ENCODE measurements at places on chromosomes 16 and 17.
A peak's percentile ranks its signal among the peaks of the same experiment; 100 is the strongest.

DNA sequence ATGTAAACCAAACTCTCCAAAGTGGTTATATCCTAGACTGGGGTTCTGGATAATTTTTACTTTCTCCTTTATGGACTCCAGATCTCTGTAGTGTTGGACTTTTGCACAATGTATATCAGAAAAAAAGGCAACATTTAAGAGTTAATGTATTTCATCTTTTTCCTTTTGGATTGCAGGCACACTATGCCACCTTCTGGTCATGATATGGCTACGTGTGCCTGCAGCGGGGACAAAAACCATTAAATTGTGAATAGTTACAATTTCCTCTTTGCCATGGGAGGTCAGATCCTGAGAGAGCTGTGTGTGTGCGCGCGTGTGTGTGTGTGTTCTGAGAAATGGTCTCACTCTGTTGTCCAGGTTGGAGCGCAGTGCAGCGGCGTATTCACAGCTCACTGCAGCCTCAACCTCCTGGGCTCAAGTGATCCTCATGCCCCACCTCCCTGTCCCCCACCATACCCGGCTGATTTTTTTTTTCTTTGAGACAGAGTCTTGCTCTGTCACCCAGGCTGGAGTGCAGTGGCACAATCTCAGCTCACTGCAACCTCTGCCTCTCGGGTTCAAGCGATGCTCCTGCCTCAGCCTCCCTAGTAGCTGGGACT, 4.3 kb upstream of the SGF29 start:
- DNase-seq: peak; percentile 43

- no peak for DNase-seq
Measured at GRCh38 chr16:49150341-49150740, 131.3 kb downstream of the CBLN1 start.

DNA sequence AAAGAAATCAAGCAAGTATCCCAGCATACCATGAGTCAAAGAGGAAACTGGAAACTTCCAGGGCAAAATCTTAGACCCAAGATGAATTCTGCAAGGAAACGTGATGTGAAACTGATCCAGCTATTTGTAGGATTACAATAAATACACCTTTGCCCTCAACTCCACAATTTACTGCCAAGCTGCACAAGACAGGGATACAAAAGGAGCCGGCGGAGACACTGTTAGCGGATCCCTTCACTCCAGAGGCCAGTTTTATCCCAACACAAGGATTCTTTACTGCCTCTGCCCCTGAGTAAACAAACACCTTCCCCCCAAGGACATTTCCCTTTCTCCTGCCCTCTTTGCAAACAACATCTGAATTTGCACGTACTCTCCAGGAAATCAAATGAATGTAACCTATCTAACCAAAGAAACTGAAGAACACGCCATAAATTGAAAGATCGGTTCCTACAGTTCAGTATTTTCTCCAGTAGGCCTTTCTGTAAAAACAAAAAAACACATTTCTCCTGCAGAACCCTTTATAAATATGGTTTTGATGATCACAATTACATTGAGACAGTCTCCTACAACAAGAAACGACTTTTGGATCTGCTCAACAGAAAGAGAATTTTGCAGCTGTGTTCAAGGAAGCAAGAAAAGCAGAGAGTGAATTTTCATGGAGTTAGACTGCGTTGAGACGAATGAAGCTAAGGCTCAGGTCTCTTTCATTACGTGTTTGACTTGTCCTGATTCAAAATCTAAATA, 1.4 kb upstream of the CBX2 start:
- no peak for DNase-seq

GRCh38 chr17:75482098-75482942, 25.9 kb downstream of the TMEM94 start:
- DNase-seq: no peak

DNA sequence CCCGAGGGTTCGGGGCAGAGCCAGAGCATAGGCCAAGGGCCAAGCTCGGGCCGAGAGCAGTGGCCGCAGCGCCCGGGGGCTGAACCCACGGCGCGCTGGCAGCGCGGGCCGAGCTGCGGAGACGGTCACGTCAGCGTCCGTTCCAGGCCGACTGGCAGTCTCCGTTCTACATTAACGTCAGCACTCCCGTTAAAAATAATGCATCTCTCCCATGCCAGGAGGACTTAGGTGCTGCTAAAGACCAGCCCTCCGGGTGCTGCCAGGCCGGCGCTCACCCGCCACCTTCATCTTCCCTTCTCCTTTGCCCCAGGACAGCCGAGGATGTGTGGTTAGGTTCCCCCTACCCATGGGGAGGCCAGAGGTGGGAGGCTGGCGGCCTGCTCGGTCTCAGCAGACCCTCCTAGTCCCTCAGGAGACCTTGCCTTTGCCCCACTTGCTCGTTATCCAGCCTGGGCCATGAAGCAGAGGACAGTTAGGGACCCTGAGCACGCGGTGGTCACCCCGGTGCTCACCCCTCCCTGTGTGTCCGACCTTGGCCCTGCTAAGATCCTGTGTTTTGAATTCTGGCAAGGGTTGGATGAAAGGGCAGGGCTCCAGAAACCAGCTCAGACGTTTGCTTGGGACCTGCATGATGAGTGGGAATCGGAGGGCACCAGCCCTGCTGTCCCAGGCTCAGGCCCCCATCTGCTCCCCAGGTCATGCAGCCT, 572 bp downstream of the MPG start:
- no peak for DNase-seq

Data from SW480 (cell line).